ENCODE measurements at places on chromosomes 2 and 18. TPM values are rescaled to one million over a fixed set of nuclear protein-coding genes. Genes with fewer than 3 reads are reported as not detected.

CNOT9 gene
- polyA plus RNA-seq = 16.2 TPM

TUBA3E gene
- polyA plus RNA-seq = 32.0 TPM

VWA3B gene
- polyA plus RNA-seq = not detected

RNF125 gene
- polyA plus RNA-seq = 0.88 TPM

SOWAHC gene
- 14.0 TPM for polyA plus RNA-seq

CGREF1 gene
- polyA plus RNA-seq = 2.2 TPM

STK11IP gene
- 23.1 TPM for polyA plus RNA-seq

TGFA gene
- polyA plus RNA-seq = 2.6 TPM

WDR35 gene
- polyA plus RNA-seq = 1.8 TPM

SMAD4 gene
- polyA plus RNA-seq = 62.5 TPM

DSG1 gene
- 0.10 TPM for polyA plus RNA-seq

GKN2 gene
- not detected for polyA plus RNA-seq

CKAP2L gene
- polyA plus RNA-seq = 7.2 TPM

MC2R gene
- polyA plus RNA-seq = not detected

- DNase-seq = no peak
- H3K27ac ChIP-seq = no peak overlapping the region
- no peaks in the 10 kb centered on the region for H3K4me1 ChIP-seq
- no peaks in the 10 kb centered on the region for H3K27me3 ChIP-seq
- no peak overlapping the region for H3K4me3 ChIP-seq
These were observed 97.7 kb upstream of the TFCP2L1 start for GRCh38 chr2:121382744-121383143.

GRCh38 chr2:219524817-219525216, 10.5 kb downstream of the ASIC4 start:
- H3K4me1 ChIP-seq = peaks cover 26% of the 10 kb centered on the region
- no peak for DNase-seq
- peaks cover 72% of the 10 kb centered on the region for H3K27me3 ChIP-seq

DNA sequence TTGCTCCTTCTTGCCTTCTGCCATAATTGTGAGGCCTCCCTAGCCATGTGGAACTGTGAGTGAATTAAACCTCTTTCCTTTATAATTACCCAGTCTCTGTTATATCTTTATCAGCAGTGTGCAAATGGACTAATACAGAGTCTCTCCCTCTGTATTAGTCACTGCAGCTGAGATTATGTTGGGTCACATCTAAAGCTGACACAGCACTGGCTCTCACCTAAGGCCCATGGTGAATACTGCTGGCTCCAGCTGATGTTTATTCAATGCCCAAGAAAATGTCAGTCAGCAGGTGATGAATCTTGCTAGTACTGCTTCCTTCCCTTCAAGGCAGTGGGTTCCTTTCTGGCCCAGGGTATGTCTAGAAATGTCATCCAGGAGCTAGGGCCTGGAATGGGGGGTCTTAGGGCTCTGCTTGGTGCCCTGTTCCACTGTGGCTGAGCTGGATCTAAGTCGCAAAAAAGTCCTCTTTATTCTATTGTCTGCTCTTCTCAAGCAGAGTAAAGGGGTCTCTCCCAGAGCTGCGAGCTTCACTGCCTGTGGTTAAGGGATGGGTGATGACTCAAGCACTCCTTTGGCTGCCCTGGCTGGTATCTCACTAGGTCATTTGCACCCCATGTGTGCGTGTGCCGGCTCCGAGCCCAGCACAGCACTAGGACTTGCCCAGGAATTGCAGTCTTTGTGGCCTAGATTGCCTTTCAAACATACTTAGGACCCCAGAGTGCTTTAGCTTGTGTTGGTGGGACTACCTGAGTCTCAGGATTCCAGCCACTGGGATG, 29.9 kb downstream of the PPP1R1C start:
- H3K27me3 ChIP-seq = no peaks in the 10 kb centered on the region
- H3K4me1 ChIP-seq = no peaks in the 10 kb centered on the region
- H3K4me3 ChIP-seq = no peak overlapping the region
- no peak for DNase-seq

GRCh38 chr2:163132850-163133249, 294.3 kb upstream of the KCNH7 start:
- H3K36me3 ChIP-seq = no peaks in the 10 kb centered on the region
- H3K4me3 ChIP-seq = no peak overlapping the region
- no peak for DNase-seq

- no peak for DNase-seq
- no peak overlapping the region for H3K4me3 ChIP-seq
- no peaks in the 10 kb centered on the region for H3K36me3 ChIP-seq
- no peaks in the 10 kb centered on the region for H3K27me3 ChIP-seq
- H3K27ac ChIP-seq = no peak overlapping the region
These were observed 526.7 kb upstream of the SETBP1 start for GRCh38 chr18:44153981-44154380.

DNA sequence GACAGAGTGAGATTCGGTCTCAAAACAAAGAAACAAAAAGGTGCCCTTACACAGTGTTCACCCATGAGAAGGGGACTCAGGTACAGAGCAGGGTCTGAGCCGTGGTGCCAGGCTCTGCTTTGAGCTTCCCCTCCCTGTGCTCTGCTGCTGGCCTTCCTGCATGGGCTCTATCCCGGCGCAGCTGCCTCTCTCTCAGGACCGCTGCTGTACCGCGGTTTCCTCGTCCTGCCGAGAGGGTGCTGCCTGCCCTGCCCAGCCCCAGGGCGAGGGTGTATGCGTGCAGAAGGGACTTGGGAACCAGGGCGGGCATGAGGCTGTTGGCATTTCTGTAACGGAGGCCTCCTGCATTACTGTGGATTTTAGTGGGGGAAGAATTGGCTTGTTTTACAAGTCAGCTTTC, 30.1 kb downstream of the SH3RF3 start:
- no peaks in the 10 kb centered on the region for H3K4me1 ChIP-seq
- H3K4me3 ChIP-seq = no peak overlapping the region
- H3K36me3 ChIP-seq = no peaks in the 10 kb centered on the region
- no peak overlapping the region for H3K27ac ChIP-seq

- DNase-seq = peak; percentile 86
- no peaks in the 10 kb centered on the region for H3K36me3 ChIP-seq
- H3K4me3 ChIP-seq = no peak overlapping the region
These were observed 42.6 kb upstream of the RAPGEF4 start for GRCh38 chr2:172693037-172693436.

DNA sequence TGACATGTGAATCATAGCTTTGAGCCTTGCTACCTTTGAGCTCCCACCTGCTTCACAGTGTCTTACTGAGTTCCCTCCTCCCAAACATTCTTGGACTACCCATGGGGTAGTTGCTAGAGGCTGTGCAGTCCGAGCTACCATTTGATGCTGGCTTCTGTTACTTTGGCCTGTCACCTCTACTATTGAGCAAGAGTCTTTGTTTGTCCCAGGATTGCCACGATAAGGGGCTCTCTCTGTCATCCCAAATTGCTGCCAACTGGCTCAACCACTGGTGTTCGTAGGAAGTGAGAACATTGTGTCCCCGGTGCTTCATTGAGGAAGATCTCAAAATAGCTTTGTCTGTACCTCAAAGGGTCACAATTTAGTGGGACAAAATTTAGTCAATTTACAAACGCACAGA, 59.1 kb upstream of the PAX8 start:
- H3K4me3 ChIP-seq = no peak overlapping the region
- H3K27me3 ChIP-seq = no peaks in the 10 kb centered on the region
- no peaks in the 10 kb centered on the region for H3K36me3 ChIP-seq
- peaks cover 4% of the 10 kb centered on the region for H3K4me1 ChIP-seq
- no peak for DNase-seq

- H3K27me3 ChIP-seq = no peaks in the 10 kb centered on the region
- H3K4me1 ChIP-seq = peaks cover 8% of the 10 kb centered on the region
- no peak for DNase-seq
- peak overlapping the region; percentile 29 for H3K27ac ChIP-seq
- no peak overlapping the region for H3K4me3 ChIP-seq
- no peaks in the 10 kb centered on the region for H3K36me3 ChIP-seq
These were observed 136.2 kb upstream of the CDCA7 start for GRCh38 chr2:173218326-173219056.

- H3K27ac ChIP-seq = peak overlapping the region; percentile 98
- peak overlapping the region; percentile 27 for H3K4me3 ChIP-seq
These were observed 144.9 kb downstream of the TGIF1 start for GRCh38 chr18:3594760-3595368.

GRCh38 chr2:55204950-55205349, 27.1 kb downstream of the CLHC1 start:
- H3K4me3 ChIP-seq = no peak overlapping the region
- H3K27ac ChIP-seq = no peak overlapping the region
- DNase-seq = no peak
- no peaks in the 10 kb centered on the region for H3K27me3 ChIP-seq

GRCh38 chr2:213627835-213628460, 343.7 kb downstream of the SPAG16 start:
- no peaks in the 10 kb centered on the region for H3K36me3 ChIP-seq
- peak overlapping the region; percentile 46 for H3K27ac ChIP-seq
- no peak for DNase-seq
- no peak overlapping the region for H3K4me3 ChIP-seq

- peaks cover 27% of the 10 kb centered on the region for H3K4me1 ChIP-seq
- H3K36me3 ChIP-seq = no peaks in the 10 kb centered on the region
- no peaks in the 10 kb centered on the region for H3K27me3 ChIP-seq
- DNase-seq = no peak
- H3K4me3 ChIP-seq = no peak overlapping the region
These were observed 95.9 kb downstream of the ATL2 start for GRCh38 chr2:38281095-38281742.

GRCh38 chr18:11096839-11097750, 52.3 kb downstream of the PIEZO2 start:
- no peaks in the 10 kb centered on the region for H3K27me3 ChIP-seq
- H3K4me1 ChIP-seq = peaks cover 12% of the 10 kb centered on the region
- H3K4me3 ChIP-seq = no peak overlapping the region
- DNase-seq = no peak
- H3K36me3 ChIP-seq = no peaks in the 10 kb centered on the region

- no peak overlapping the region for H3K4me3 ChIP-seq
- no peaks in the 10 kb centered on the region for H3K27me3 ChIP-seq
- H3K27ac ChIP-seq = no peak overlapping the region
- H3K36me3 ChIP-seq = no peaks in the 10 kb centered on the region
- peak; percentile 65 for DNase-seq
These were observed 124.2 kb upstream of the ITGB6 start for GRCh38 chr2:160324161-160324800.

DNA sequence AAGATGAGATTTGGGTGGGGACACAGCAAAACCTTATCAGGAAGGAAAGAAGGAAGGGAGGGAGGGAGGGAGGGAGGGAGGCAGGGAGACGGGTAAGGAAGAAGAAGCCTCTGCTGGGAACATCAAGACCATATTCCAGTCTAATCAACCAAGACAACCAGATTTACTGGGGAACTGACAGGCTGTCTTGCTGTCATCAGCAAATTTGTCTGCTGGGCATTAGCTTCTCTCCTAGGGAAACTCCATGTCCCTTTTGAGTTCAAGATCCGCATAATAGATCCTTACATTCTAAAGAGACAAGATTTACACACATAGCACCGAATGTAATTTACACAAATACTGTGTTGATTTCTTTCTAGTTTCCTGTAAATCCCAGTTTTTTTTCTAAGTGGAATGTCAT, 1618.9 kb upstream of the ZEB2 start:
- no peaks in the 10 kb centered on the region for H3K4me1 ChIP-seq
- no peaks in the 10 kb centered on the region for H3K27me3 ChIP-seq
- no peaks in the 10 kb centered on the region for H3K36me3 ChIP-seq

DNA sequence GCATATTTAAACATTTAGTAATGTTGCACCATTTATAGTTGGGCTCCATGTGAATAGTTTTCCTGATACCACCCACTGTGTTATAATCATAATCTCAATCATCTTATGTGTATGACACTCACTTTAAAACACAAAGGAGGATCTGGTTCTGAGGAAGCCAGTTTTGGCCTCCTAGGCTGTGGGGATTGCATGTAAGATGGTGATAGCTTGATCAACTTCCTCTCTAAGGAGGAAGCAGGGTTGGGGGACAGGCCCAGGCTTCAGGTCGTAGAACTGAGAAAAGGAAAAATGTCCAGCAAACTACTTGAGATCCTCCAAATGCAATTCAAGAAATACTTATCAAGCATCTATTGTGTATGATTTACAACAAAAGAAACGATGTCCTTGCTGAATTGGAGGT, 4.9 kb upstream of the PPM1B start:
- H3K4me3 ChIP-seq = no peak overlapping the region
- DNase-seq = no peak
- no peaks in the 10 kb centered on the region for H3K27me3 ChIP-seq

DNA sequence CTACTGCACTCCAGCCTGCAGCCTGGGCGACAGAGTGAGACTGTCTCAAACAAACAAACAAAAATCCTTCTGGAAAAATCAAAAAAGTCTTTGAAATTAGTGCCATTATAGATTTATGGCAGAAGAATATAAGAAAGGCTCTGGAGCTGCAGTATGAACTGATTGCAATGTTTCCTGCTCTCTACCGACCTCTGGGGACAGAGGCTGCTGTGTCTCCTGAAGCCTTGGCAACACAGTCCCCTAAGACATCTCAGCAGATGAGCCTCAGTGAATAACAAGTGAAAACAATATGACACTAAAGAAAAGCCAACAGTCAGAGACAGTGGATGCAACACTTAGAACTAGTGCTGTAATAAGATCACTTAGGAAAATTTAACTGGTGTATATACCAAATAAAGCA, 494.9 kb upstream of the LRATD1 start:
- no peaks in the 10 kb centered on the region for H3K4me1 ChIP-seq
- peak; percentile 11 for DNase-seq
- no peaks in the 10 kb centered on the region for H3K36me3 ChIP-seq
- H3K4me3 ChIP-seq = no peak overlapping the region
- H3K27ac ChIP-seq = no peak overlapping the region
- H3K27me3 ChIP-seq = no peaks in the 10 kb centered on the region

DNA sequence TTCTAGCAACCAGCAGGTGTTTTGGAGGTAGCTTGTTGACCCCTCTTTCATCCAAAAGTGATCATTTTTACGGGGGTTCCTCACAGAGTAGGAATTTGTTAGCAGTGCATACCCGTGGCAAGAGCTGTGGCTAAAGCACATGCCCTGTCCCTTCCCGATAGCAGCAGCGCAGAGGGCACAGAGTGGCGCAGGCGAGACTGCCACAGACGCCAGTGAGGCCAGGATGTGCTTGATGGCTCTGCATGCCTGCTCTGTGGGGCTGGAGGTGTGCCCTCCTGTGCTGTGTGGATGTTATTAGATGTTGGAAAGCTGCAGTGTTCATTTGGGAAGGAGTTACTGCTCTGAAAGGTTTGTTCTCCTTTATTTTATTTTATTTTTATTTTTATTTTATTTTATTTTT, 153.6 kb downstream of the FAM210A start:
- no peak overlapping the region for H3K4me3 ChIP-seq
- no peaks in the 10 kb centered on the region for H3K36me3 ChIP-seq
- peaks cover 17% of the 10 kb centered on the region for H3K4me1 ChIP-seq
- H3K27me3 ChIP-seq = no peaks in the 10 kb centered on the region
- H3K27ac ChIP-seq = no peak overlapping the region
- no peak for DNase-seq

- no peaks in the 10 kb centered on the region for H3K27me3 ChIP-seq
- no peak for DNase-seq
- no peak overlapping the region for H3K4me3 ChIP-seq
- no peaks in the 10 kb centered on the region for H3K36me3 ChIP-seq
- peaks cover 6% of the 10 kb centered on the region for H3K4me1 ChIP-seq
- peak overlapping the region; percentile 92 for H3K27ac ChIP-seq
These were observed 49.2 kb upstream of the ASPRV1 start for GRCh38 chr2:70010576-70011111.

Data from hepatocyte (in vitro differentiated cells).